Spinal cord (tissue), 10 donors: ENCODE measurements at places on chromosomes 1 and 21. TPM values are rescaled to one million over a fixed set of nuclear protein-coding genes. Genes with fewer than 3 reads are reported as not detected.
A peak's percentile ranks its signal among the peaks of the same experiment; 100 is the strongest.

DNA sequence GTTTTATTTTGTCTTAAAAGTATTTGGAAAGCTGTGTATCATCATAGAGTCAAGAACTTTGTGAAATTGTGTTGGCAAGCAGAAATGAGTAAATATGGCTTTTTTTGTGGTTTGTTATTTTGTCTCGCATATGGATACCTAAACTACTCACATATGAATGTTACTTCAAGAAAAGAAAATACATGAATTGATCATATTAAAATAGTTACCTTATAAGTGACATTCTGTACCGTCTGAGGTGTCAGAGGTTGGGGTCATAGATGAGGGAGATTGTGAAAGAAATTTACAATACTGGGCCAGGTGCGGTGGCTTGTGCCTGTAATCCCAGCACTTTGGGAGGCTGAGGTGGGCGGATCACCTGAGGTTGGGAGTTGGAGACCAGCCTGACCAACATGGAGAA, 31.3 kb upstream of the AXDND1 start:
- no peak overlapping the region for H3K4me3 ChIP-seq
- no peak for DNase-seq

OPRD1 gene
- total RNA-seq, result 1.4 TPM

- peak; percentile 48 for DNase-seq
- H3K27me3 ChIP-seq, result no peaks in the 10 kb centered on the region
- no peak overlapping the region for H3K4me3 ChIP-seq
- H3K4me1 ChIP-seq, result peaks cover 20% of the 10 kb centered on the region
Measured at GRCh38 chr1:223652436-223652941, 13.0 kb downstream of the CAPN8 start.

DNA sequence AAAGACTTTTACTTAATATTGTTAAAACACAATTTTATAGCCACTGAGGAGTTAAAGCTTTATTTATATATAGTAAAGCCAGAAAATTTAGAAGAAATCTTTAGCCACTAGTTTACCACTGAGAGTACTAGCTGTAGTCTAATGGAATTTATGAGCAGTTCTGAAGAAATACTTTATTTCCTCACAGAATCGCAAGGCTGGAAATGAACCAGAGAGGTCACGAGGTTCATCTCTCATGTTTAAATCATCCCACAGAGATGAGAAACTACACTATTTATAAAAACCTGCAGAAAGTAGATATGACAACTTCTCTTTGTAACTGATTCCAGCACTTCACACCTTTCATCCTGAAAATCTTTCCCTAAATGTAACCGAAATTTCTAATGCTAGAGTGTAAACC, 26.0 kb downstream of the ADGRL4 start:
- H3K4me1 ChIP-seq, result no peaks in the 10 kb centered on the region
- H3K27ac ChIP-seq, result no peak overlapping the region

BMP8A gene
- total RNA-seq, result 3.5 TPM
